Activated T-cell treated with anti-CD3 and anti-CD28 coated beads, Interleukin-2, amount 50 U/mL, for 4 hours (primary cell): ENCODE measurements at places on chromosomes 6 and 20. TPM values are rescaled to one million over a fixed set of nuclear protein-coding genes. Genes with fewer than 3 reads are reported as not detected.

The COL12A1 gene
- 0.30 TPM for total RNA-seq

DNA sequence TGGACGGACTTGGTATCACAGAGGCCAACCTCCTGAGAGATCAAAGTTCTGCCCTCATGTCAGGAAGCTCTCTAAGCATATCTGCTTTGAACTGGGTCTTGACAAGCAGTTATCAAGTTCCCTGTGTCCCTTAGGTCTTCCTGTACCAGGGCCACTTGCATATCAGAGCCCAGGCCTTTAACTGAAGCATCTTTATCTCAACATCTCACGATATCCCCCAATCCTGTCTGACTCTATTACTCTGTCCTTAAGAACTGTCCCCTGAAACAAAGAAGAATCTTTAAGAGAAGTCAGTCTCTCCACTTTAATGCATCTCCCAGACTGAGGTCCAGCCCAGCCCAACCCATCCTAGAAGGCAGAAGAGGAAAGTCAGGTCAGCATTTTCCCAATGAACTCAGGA lies 8.2 kb downstream of the MAS1L start:
- DNase-seq = no peak

The ABHD16B gene
- total RNA-seq = not detected

The PSORS1C2 gene
- total RNA-seq = not detected

- DNase-seq = no peak
These were observed 13.3 kb upstream of the ITPR3 start for GRCh38 chr6:33607784-33608161.

DNA sequence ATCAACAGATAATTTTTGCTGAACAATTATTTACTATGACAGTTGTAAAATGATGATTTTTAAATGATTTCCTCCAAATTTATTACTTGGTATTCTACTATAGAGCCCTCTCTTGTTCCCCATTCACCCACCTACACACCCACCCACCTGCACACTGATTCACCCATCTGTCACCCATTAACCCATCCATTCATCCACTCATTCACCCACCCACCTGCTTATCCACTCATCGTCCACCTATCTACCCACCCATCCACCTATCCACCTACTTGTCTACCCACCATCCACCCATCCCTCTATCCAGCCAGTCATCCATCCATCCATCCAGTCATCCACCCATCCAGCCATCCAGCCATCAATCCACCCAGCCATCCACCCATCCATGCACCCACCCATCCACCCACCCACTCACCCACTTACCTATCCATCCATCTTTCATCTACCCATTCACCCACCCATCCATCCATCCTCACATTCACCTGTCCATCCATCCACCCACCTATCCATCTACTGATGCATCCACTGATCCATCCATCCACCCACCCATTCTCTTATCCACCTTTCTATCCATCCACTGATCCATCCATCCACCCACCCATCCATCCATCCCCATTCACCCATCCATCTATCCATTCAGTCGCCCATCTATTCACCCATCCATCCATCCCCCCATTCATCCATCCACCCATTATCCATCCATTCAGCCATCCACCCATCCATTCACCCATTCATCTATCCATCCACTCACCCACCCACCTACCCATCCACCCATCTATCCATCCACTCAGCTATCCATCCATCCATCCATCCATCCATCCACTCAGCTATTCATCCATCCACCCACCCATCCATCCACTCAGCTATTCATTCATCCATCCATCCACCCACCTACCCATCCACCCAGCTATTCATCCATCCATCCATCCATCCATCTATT lies 72.0 kb downstream of the SYNJ2 start:
- peak; percentile 45 for DNase-seq

The HLA-DRB5 gene
- 2.5 TPM for total RNA-seq

DNA sequence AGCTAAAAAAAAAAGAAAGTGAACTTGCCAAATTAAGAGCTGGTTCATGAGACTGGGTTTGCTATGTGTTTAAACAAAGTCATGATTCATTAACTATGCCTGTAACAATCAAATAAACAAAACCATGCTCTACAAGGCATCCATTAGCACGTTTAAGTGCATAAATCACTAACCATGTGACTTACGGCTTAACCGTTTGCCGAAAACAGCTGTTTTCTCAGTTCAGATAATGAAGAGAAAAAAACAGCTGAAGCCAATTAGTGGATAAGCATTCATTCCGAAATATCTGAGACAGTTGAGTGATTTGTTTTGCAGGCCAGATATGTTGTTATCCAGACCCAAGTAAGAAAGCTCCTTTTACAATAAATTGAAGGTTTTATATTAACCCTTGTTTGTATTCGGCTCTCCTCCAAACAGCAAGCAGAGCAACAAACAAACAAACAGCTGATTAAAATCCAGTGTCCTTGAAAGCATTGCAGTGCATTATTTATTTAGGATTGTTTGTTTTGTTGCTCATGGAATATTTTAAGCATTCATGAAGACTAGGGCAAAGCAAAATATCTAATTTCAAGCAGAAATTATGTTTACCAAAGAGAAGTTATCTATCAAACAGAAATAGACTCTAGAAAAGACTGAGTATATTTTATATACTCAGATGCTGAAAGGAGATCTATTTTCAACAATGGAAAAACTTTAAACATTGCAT lies 343.5 kb downstream of the RFPL4B start:
- DNase-seq = no peak

The EZR gene
- 315 TPM for total RNA-seq

The DEFB132 gene
- total RNA-seq = not detected

DNA sequence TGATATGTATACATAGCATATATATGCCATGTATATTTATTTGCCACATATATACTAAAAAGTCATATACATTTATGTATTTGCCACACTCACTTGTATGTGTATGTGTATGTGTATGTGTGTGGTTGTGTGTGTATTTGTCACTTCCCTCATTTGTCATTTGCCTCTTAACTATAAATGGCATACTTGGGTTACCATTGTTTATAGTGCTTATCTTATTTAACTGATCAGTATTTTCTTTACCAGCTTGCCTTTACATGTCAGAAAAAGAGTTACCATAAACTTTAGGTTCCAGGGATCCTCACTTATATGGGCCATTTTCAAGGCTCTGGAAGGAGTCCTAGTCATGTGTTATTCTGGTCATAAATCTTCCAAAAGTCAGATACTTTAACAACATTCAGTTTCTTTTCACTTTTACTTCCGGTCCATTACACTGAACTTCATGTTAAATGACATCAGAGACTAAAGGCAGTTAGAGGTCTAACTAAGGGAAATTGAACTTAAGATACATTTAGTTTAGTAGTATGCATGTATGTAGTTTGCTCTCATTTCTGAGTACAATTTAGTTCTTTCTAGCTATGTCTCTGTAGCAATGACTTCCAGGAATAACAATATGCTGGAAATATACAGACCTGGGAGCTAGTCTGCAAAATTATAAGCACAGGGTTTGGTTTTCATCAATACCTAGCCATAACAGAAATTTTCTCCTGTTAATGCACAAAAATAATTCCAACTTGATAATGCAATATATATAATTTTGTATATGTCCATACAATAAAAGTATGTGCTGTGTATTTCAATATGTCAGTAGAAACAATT lies 33.7 kb upstream of the HIVEP1 start:
- no peak for DNase-seq

The APOBEC2 gene
- total RNA-seq = not detected

GRCh38 chr6:3303795-3304411 lies 45.2 kb downstream of the PSMG4 start:
- no peak for DNase-seq

DNA sequence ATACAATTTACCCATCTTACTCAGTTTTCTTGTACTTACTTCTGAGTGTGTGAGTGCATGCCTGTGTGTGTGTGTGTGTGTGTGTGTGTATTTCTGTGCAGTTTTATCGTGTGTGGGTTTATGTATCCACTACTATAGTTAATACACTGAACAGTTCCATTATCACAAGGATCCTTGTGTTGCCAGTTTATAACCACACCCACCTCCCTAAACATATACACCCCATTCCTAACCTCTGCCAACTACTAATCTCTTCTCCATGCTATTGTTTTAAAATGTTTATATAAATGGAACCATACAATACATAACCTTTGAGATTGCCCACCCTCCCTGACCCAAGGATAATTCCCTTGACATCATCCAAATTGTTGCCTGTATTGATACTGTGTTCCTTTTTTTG lies 18.7 kb downstream of the POFUT1 start:
- no peak for DNase-seq

DNA sequence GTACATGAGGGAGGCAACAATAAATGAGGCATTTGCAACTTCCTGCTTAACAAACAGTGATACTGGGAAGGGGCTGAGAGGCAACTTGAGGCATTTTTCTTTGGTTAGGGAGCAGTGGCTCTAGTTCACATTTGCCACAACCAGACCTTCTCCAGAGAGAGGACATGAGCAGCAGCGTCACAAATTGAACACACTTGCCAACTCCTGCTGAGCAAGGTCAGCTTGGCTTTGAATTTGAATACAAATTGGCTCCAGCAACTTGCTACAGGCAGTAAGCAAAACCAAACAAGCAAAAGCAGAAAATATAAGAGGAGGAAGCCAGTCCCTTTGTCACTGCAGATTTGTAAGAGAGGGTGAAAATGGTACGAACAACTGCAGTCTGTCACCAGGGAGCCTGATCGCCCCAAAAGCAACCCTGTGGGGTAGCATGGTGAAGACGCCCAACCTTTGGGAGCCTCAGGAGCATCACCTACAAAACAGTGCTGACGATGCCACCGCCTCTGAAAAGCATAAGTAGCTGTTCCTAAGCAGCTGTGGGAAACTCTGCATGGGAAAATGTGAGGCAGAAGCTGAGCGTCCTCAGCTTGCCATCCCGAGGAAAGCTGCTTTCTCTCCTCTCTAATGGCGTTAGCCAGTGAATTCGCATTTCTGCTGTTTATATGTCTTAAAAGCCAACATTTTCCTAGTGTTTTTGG lies 378.7 kb downstream of the RNGTT start:
- DNase-seq = no peak

GRCh38 chr6:168341280-168341900 lies 21.8 kb upstream of the DACT2 start:
- no peak for DNase-seq

The DZANK1 gene
- 1.6 TPM for total RNA-seq

DNA sequence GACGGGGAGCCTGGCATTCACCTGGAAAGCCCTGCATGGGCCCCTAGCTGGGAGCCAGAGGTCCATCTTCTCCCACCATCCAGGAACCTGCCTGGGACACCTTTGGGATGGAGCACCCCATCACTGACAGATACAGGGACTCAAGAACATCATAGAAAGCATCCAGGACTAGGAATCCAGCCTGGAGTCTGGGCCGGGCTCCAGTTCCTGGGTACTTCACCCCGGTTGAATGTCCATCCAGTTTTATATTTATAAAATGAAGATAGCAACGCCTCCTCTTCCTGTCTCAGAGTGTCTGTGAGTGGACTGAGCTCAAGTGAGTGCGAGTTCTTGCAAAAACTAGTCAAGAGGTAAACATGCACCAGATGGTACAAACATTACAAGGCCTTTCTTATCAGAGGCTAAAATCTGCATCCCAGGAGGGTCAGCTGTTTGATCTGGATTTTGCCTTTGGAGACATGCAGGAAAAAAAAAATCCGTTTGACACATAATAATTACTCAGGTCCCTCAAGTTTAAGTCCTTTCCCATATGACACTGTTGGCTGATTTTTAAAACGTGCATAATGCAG lies 27.4 kb downstream of the ZC3H12D start:
- no peak for DNase-seq

DNA sequence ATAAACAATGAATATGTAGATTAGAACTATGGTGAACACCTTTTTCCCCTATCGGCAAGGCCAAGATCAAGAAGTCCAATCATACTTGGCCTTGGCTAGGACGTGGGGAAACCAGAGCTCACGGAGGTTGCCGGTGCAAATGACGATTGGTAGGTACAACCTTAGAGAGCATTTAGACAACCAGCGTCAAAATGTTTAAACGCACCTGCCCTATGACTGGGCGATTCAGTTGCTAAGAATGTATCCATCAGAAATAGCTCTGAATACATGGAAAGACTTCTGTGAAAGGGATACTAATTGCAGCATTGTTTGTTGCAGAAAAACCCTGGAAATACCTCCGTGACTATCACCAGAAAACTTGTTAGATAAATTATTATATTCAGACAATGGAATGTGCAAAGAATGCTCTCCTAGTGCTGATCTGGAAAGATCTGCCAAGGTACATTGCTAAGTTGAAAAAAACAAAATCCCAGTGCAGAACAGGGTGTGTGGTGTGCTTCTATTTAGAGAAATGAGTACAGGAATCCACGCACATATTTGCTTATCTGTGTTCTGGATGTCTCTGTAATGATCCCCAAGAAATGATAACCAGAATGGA lies 48.0 kb upstream of the PTPN1 start:
- DNase-seq = no peak

The EEF1E1 gene
- total RNA-seq = 88.6 TPM

The PLCB4 gene
- total RNA-seq = 0.05 TPM

The MYBL2 gene
- total RNA-seq = 26.2 TPM

GRCh38 chr20:31723069-31723318 lies 326 bp upstream of the BCL2L1 start:
- DNase-seq = no peak

DNA sequence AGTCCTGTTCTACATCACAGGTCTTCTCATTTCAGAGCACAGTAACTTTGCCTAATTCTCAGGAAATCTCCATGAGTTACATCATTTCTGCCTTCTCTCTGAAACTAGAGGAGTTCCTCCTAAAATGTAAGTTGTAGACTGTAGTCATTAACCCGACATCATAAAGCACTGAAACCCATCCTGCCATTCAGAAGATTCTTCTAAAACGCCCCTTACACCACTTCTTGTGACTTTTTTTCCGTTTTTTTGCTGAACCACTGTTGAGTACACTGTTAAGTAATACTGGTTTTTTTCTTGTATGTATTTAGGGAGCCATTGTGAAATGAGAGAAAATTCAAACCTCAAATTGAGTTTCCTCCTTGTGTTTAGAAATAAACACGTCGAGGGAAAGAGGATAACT lies 117.3 kb downstream of the MAP3K4 start:
- DNase-seq = no peak

The TINAG gene
- not detected for total RNA-seq

GRCh38 chr6:163496205-163496604 lies 81.7 kb downstream of the QKI start:
- no peak for DNase-seq

DNA sequence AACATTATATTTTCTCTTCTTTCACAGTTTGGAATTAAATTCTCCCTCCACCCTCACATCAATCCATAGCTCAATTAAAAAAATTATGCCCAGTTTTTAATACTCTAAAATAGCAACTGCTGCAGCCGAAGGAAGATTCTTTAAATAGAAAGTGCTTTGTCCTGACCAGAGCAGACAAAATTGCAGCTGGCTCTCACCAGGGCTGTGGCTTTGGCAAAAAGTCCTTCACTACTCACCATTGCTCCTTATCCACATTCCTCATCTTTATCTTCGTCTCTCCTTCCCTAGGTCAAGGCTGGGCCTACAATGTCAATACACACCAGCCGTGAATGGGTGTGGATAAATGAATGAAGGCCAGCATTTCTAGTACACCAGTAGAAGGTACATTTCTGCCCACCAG lies 107.9 kb upstream of the VGLL2 start:
- DNase-seq = no peak

The SLC17A3 gene
- not detected for total RNA-seq

- no peak for DNase-seq
These were observed 100.3 kb downstream of the REV3L start for GRCh38 chr6:111382476-111383294.

- no peak for DNase-seq
These were observed 303.3 kb downstream of the EYA4 start for GRCh38 chr6:133544419-133544818.

The CASS4 gene
- 1.9 TPM for total RNA-seq

The PKIB gene
- not detected for total RNA-seq
